Activated CD4-positive, alpha-beta T cell treated with anti-CD3 and anti-CD28 coated beads for 36 hours (primary cell): ENCODE measurements at places on chromosomes 1 and 21.

- no peak for DNase-seq
Measured at GRCh38 chr1:37465593-37466517, 8.5 kb upstream of the ZC3H12A start.

GRCh38 chr1:25643929-25644328 is 27.3 kb downstream of the MAN1C1 start:
- DNase-seq: no peak

DNA sequence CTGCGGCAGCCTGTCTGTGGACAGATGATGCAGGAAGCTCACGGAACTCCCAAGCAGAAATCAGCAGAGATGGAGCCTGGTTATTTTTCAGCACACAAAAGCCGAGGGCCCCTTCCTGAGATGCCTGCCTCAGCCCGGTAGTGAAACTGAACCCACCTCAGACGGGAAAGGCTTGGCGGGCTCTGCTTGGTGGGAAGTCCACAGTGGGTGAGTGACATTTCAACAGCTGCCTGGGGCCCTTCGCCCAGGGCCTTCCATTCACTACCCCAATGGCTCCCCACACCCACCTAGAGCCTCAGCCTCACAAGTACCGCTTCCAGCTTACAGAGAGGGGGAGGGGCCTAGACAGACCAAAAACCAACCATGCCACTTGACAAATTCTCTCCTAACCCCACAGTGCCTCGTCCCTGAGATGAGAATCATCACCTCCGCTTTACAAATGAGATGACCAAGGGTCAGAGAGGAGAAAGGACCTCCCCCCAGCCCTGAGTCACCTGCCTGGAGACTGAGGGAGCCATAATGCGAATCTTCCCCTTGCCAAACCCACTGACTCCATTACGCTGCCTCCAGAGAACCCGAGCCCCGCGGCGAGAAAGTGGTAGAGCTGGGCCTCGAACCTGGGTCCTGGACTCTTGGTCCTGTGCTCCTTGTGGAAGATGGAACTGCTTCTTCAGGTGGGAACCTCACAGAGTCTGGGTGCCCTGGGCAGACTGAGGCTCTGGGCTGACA is 3.4 kb upstream of the ECE1 start:
- DNase-seq: peak; percentile 93

GRCh38 chr1:65045022-65045817 is 78.9 kb upstream of the JAK1 start:
- no peak for DNase-seq

DNA sequence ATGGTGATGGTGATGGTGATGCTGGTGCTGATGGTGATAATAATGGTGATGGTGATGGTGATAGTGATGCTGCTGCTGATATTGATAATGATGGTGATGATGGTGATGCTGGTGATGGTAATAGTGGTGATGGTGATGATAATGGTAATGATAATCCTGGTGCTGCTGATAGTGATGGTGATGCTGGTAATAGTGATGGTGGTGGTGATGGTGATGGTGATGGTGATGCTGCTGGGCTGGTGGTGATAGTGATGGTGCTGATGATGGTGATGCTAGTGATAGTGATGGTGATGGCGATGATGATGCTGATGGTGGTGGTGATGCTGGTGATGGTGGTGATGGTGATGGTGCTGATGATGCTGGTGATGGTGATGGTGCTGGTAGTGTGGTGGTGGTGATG is 58.4 kb upstream of the IGSF21 start:
- no peak for DNase-seq

GRCh38 chr1:2623571-2624337 is 9.1 kb downstream of the MMEL1 start:
- DNase-seq: no peak

- no peak for DNase-seq
Measured at GRCh38 chr1:41353744-41354143, 7.5 kb upstream of the FOXO6 start.

DNA sequence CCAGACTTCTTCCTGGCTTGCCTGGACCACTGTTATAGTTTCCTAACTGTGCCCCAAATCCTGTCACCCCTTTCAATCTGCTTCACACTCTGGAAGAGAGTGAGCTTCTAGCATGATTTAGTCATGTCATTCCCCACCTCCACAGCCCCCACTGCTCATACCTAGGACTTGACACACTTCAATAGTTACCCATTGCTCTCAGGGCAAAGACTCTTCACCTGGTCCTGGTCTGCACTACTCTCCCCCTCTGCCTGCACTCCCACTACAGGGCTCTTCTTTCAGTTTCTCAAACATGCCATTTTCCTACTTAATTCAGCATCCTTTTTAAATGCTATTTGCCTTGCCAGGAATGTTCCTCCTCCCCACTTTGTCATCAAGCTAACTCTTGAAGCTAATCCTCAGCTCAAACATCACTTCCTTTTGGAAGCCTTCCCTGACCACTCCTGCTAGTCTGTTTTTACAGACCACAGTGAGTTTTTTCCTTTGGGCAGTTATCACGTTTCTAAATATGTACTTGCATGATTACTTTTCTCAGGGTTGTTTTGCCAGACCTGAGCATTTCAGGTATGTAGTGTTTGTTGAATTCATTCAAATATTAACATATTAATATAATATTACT is 24.7 kb downstream of the CYP2J2 start:
- no peak for DNase-seq

DNA sequence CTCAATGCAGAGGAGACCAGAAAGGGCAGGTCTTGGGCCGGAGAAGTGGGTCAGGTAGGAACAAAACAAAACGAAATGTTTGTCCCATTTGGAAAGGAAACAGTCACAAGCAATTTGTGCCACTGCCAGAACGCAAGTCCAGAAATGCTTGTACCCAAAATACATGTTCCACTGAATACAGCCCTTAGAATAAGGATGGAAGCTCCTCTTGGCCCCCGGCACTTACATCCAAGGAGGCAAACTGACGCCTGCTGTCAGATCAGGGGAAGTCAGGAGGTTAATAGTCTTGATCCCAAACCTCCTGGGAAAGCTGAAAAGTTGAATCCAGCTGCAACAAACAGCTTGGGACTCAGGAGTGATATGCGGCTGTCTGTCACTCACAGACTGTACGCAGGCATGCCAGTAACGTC is 75.9 kb upstream of the GALNT2 start:
- DNase-seq: no peak

DNA sequence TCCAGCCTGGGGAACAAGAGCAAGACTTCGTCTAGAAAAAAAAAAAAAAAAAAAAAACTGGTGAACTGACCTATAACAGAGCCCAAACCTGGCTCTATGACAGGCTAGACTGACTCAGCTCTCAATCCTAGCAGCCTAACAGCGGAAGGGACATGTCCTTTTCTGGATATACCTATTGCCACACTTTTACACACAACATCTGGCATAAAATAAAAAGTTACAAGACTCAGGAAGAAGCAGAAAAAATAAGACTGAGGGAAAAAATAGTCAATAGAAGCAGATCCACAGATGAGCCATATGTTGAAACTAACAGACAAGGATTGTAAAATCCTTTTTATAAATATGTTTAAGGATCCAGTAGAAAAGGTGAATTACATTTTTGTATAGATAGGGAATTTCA is 57.5 kb upstream of the IPO9 start:
- DNase-seq: no peak

DNA sequence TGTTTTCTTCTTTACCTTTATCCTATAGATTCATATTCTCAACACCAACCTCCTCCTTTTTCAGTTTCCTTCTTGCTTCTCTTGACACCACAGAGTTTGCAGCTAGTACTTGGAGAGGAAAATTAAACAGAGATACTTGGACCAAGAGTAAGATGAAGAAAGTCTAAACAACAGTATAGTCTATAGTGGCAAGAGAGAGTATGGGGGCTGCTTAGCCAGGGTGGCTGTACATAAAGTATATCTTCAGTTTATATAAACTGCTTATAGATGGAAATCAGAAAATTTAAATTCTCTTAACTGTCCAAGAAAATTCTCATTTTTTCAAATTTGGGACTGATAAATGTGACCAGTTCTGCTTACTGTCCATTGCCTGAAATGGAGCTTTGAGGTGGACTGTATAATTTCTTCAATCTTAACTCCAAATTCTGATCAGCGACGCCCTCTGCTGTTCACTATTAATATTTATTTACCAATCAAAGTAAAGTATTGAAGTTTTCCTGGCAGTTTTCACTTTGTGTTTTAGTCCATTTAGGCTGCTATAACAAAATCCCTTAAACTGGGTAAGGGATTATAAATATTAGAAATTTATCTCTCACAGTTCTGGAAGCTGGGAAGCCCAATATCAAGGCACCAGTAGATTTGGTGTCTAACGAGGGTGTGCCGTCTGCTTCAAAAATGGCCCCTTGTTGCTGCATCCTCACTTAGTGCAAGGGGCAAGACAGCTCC is 14.8 kb upstream of the METTL18 start:
- peak; percentile 24 for DNase-seq

DNA sequence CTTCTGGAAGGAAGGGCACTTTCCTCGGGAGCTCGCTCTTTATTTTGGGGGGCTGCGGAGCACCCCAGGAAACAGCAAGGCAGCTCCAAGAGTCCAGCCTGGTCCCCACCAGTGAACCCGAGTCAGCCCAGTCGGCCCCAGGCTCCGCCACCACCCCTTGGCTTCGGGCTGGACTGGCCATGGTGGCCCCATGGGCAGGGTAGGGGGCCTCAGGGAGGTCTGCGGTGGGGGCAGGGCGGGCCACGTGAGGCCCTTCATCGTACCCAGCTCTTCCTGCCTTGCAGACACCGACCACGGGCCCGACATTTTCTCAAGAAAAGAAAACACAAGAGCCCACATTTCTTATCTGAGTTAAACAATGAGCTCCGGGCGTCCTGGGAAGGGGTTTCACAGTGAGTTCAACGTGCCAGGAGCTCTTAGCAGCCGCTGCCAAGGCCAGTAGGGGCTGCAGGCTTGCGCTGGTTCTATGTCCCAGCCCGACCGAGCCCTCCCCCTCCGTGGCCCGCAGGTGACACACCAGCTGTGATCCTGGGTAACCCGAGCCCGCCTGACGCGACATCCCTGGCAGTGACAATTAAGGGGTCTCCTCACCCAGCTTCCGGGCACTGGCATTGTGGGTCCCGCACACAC is 66.2 kb downstream of the PRDM16 start:
- DNase-seq: no peak

GRCh38 chr21:28256837-28257236 is 735.8 kb downstream of the LTN1 start:
- DNase-seq: no peak
